Activated CD4-positive, alpha-beta T cell treated with anti-CD3 and anti-CD28 coated beads for 1 hour (primary cell): ENCODE measurements at places on chromosomes 13 and 19.
A peak's percentile ranks its signal among the peaks of the same experiment; 100 is the strongest.

DNA sequence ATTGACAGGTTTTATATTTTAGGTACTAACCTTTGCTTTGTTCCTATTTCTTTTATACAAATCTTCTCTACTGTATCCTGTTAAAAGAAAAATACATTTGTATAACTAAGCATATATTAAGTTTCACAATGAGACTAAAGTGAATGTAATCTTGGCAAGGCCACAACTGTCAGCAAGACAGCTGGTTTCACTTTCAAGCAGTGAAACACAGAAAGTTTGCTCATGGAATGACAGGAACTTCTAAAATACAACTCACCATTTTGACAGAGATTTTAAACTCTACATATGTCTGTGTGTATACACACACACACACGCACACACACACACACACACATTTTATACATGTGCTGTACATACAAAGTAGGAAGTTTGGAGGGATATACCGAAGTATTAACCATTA lies 53.3 kb downstream of the PARP4 start:
- DNase-seq: no peak

GRCh38 chr13:110455444-110455843 lies 106.1 kb downstream of the RAB20 start:
- DNase-seq: no peak

DNA sequence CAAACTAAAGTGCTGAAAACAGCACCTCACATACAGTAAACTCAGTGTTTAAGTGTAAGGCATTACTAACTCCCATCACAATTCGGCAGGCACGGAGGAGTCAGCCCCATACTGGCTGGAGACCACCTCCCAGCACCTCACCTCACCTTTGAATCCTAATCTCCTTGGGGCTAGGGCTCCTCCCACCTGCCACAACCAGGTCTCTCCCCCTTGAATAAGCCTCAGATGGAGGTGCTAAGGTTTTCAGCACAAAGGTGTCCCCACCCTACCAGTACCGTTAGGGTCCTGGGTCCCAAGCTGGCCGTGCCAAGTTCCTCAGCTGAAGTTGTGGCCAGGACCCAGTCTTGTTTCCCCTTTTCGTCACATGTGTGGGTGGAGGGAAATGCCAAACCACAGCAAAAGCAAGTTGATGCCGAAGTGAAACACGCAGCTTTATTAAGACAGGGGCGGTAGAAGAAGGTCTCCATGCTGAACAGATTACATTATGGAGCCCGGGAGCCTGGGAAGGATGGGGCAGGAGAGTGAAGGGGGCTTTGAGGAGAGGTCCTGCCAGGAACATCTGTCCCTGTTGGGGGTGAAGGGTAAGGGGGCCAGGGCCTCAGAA lies at the start of gene IGFLR1:
TSS of gene IGFLR1 (minus strand) at position 332 of the 604 bp plus-strand sequence. CDS start 1,272 bp downstream, outside the sequence.
- peak; percentile 46 for DNase-seq

- DNase-seq: no peak
These were observed 2.0 kb downstream of the NFIC start for GRCh38 chr19:3368441-3368795.

DNA sequence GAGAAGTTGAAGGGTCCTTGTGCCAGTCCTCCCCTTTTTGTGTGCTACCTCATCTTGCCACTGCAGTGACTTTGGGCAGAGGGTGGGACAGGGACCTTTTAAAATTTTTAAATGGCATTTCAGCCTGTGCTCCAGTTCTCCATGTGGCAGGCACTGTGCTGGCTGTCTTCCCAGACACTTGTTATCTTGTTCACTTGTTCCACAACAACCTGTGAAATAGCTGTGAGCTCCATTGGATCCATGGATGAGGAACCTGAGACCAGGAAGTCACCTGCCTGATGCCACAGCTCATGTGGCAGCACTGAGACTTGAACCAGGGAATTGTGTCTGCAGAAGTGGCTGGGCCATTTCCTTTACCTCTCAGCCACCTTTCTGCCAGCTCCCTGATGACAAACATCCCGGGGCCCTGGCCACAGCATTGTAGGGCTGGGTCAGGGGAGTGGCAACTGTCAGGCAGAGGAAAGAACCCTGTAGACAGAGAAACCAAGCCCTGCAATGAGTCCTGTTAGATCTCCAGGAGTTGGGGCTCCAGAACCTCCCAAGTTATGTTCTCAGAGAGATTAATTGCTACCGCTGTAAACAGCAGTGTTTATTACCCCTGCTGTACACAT lies 6.4 kb downstream of the EGLN2 start:
- no peak for DNase-seq

DNA sequence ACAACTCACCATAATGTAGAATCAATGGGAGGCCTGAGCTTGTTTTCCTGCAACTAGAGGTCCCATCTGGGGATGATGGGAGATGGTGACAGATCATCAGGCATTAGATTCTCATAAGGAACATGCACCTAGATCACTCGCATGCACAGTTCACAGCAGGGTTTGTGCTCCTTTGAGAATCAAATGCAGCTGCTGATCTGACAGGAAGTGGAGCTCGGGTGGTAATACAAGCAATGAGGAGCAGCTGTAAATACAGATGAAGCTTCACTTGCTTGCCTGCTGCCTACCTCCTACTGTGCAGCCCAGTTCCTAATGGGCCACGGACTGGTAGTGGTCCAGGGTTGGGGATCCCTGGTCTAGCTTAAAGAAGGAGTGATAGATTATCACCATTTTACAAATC lies 33.0 kb downstream of the KPNA3 start:
- no peak for DNase-seq

- no peak for DNase-seq
These were observed 4.4 kb downstream of the WASF3 start for GRCh38 chr13:26561651-26562511.

- no peak for DNase-seq
These were observed 9.8 kb downstream of the DCAF15 start for GRCh38 chr19:13961826-13962698.

DNA sequence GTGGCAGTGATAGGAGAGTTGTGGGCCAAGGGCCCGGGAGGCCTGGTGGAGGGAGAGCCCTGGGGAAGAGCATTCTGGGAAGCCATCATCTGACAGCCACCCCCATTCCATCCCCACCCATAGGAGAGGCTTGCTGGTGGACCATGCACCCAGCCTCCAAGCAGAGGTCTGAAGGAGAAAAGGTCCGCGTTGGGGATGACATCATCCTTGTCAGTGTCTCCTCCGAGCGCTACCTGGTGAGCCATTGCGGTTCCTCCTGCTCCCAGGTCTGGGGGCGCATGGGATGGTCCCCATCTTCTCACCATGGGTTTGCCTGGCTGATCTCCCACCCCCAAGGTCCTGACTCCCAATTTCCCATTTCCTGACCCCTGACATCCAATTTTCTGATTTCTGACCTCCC lies 10.5 kb downstream of the RYR1 start:
- DNase-seq: no peak

DNA sequence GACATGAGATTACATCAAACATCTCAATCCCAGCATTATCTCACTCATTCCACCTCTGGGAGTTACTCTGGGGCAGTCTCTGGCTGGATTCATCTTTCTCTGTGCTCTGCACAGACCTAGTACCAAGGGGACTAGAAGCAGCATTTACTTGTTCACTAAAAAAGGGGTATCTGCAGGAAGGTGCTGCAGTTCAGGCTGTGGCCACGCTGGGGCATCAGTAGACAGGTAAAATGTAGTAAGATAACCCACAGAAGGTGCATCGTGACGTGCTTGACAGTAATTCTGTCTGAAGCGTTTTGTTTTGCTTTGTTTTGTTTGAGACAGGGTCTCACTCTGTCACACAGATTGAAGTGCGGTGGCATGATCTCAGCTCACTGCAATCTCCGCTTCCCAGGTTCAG lies 29.3 kb downstream of the ZNF564 start:
- no peak for DNase-seq

DNA sequence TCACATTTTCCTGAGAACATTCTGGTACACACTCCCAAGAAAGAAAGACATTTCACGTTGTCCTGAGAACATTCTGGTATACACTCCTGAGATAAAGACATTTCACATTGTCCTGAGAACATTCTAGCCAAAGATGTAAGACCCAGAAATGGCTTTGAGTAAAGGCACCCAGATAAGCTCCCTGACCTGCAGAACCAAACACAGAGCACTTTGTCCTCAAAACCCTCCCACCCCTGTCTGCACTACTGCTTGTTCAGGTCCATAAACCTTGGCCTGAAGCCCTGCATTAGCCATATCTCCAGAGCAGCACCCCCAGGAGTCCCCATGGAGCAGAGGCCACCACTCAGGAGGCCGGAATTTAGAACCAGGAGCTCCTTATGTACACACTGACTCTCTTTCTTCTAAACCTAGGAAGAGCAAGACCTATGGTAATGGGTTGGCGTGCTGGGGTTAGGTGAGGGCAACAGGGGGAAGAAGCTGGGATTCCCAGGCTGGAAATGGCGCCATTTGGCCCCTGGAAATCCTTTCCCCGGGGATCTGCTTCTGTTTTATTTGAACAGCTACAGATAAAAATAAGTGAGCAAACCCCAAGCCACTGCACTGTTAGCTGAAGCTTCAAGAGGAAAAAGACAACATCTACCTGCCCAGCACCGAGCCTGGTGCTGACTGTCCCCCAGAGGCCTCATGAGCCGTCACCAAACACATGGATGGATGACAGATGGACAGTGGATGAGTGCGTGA lies 13.7 kb downstream of the GAS6 start:
- DNase-seq: no peak

- no peak for DNase-seq
These were observed 565.0 kb downstream of the FGF9 start for GRCh38 chr13:22235950-22236290.

GRCh38 chr13:24700539-24700938 lies 20.3 kb downstream of the ATP12A start:
- no peak for DNase-seq

DNA sequence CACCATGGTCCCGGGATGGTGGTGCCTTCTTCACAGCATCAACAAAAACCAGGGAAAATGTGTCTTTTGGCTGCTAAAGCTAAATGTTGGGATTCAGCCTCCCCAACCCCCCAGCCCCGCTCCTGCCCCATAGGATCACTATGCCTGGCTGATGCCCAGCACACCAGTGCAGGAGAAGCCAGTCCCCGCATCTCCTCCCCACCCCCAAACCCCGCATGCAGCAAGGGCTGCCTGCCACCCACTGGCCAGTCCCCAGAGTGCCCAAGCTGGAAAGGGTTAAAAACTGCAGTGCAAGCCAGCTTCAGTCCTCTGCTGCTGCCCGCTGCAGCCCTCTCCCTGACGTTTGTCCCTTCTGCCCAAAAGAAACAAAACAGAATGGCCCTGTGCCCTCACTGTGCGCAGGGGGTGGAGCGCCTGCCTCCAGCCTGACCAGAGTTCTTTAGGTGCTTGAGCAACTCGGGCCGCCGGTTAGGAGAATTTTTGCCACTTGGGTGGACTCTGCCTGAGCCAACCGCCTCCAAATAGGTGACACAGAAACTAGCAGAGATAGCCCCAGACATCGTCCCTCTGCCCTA lies 3.7 kb downstream of the CALM3 start:
- DNase-seq: no peak

DNA sequence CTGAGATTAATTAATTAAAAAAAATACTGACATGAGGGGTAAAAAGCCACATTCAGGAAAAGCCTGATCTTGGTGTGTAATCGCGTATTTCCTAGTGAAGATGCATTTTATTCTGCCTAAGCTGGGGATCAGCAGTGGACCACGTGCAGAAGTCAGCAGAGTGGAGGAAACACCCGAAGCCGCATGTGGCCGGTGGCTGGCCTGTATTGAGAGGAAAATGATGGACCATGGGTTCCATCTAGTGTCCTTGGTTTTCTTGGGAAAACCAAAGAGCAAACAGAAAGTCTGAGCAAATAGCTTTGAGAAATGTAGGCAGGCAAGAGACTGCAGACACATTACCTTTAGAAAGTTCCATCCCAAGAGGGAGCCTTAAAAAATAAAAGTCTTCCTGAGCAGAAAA lies 23.7 kb upstream of the SHISA2 start:
- no peak for DNase-seq

GRCh38 chr13:76971851-76972829 lies 19.7 kb upstream of the CLN5 start:
- no peak for DNase-seq

DNA sequence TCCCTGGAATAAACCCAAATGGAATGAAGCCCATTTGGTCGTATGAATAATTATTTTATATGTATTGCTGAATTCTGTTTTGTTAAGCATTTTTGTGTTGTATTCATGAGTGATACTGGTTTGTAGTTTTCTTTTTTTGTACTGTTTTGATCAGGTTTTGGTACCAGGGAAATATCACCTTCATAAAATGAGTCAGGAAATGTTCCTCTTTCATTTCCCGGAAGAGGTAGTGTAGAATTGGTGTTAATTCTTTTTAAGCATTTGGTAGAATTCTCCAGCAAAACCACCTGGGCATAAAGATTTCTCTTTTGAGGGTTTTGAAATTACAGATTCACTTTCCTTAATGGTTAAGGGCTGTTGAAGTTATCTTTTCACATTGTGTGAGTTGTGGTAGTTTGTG lies 13.3 kb downstream of the SPATA13 start:
- no peak for DNase-seq

DNA sequence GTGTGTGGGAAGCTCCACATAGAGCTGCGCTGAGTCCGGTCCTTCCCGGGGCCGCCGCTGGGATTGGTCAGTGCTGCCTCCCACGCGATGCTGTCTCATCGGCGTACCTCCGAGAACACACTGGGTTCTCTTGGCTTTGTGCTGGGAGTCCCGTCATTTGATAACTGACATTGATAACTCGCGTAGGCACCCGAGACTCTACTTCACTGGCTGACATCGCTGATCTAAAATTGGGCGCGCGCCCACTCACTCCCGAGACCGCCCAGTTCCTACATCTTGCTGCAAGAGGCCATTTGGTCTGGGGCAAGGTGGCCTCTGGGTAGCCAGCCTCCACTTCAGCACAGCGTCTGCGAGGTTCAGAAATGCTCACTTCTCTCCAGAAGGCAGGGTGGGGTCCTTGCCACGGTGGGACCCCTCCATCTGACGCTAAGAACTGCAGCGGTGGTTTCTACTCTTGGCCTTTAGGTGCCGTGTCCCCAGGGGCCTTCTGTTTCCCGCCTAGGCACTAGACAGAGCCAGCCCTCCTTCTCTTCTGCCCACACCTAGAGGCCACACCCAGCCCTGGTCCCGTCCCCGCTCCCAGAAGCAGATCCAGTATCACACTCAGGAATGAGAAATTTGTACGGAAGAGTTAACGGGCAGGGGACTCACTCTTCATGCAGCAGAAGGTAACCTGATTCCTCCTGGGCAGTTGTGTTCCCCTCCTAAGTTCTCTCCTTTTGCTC lies 40.7 kb upstream of the ATP11A start:
- DNase-seq: no peak

- DNase-seq: no peak
These were observed 108.7 kb downstream of the DPF1 start for GRCh38 chr19:38115271-38115802.

GRCh38 chr19:9060564-9061340 lies 26.1 kb upstream of the OR1M1 start:
- no peak for DNase-seq

DNA sequence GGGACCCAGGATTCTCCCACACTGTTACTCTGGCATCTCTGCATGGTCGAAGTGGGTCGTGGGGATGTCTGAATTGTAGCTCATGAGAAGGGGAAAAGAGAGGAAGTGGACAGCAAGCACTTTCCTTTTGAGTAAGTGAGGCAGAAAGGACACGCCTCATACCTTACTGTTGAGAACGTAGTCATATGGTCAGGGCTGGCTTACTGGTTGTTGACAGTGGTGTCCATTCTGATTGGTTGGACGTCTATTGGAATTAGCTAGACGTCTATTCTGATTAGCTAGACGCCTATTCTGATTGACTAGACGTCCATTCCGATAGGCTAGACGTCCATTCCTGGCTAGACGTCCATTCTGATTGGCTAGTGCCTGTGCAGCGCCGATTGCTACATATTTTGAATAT lies 12.4 kb downstream of the GRIN2D start:
- no peak for DNase-seq
